HTR-8/SVneo (cell line): ENCODE measurements at places on chromosomes 11 and 22.

DNA sequence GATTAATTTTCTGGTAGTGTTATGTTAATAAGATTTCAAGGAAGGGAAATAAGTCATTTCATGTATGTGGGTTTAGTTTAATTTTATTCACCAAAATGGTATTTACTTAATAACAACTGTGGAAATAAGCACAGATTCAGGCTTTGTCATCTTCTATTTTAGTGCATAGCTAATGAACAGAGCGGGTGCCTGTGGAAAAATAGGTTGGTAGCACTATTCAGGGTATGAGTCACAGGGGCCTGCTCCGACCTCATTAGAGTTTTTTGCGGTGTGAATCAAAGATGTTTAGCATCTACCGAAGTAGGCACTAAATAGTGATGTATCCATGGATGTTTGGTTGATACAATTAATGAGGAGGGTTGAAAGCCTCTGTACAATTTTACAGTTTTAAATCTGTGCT, 78.2 kb downstream of the FAT3 start:
- DNase-seq = no peak

GRCh38 chr11:3109921-3110706, 52.9 kb upstream of the CARS1 start:
- DNase-seq = peak; percentile 51

GRCh38 chr11:80562523-80563125, 1121.8 kb upstream of the TENM4 start:
- no peak for DNase-seq

DNA sequence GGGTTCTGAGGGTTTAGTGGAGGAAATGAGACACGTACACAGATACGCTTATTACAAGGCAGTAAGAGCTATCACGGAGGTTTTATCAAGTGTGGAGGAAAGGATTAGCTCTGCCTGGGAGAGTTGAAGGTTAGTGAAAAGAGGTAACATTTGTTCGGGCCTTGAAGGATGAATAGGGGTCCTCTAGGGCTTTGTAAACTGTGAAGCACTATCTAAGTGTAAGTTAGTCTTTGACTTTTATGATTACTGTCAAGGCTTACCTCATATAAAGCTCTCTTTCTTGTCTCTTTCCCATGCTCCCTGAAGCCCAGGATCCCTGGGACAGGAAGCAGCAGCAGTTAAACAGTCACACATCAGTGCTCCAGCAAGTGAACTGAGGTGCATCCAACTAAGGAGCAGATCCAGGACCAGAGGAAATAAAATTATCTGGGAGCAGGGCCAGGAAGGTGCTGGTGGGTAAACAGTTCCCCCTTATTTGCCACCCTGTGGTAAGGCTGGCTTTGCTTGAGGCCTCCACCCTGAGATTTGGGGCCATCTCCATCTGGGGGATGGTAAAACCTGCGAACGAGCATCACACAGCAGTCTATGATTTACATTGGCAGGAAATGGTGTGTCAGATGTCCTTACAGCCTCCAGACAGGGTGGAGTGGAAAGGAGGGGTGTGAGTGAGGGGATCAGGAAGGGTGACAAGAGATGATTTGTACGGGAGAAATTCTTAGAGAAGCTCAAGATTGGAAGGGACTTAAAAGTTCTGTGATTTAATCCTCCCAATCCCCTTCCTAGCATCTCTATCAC, 27.2 kb downstream of the GVQW3 start:
- no peak for DNase-seq

DNA sequence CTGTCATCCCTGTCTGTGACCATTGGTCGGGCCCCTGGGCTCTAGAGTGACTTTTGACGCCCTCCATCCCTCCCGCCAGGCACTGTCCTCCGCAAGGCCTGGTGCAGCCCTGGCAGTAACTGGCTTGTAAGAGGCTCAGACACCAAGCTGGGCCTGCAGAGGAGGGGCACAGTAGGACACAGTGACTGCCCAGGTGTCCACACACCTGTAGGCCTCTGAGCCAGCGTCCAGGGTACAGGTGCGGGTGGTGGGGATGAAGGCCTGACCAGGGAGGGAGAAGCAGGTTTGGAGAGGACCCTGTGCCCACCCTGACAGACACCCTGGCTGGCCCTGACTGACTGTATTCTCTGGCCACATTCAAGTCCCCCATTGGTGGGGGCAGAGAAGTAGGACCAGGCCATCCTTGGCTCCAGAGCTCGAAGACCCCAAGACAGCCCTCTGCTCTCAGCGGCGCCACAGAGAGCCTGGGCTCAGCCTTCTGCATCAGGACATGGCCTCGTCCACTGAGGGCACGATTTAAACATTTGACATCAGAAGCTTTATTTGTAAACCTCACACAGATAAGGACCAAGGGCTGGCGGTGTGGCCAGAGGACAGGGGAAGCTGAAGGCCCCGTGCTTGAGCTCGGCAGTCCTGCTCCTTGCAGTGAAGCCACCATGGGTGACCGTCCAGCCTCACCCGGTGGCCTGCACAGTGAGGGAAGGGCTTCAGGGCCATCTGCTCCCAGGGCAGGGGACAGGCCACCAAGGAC, 31.4 kb downstream of the PPIL2 start:
- DNase-seq = no peak

GRCh38 chr11:106581399-106581798, 436.9 kb downstream of the GUCY1A2 start:
- no peak for DNase-seq

DNA sequence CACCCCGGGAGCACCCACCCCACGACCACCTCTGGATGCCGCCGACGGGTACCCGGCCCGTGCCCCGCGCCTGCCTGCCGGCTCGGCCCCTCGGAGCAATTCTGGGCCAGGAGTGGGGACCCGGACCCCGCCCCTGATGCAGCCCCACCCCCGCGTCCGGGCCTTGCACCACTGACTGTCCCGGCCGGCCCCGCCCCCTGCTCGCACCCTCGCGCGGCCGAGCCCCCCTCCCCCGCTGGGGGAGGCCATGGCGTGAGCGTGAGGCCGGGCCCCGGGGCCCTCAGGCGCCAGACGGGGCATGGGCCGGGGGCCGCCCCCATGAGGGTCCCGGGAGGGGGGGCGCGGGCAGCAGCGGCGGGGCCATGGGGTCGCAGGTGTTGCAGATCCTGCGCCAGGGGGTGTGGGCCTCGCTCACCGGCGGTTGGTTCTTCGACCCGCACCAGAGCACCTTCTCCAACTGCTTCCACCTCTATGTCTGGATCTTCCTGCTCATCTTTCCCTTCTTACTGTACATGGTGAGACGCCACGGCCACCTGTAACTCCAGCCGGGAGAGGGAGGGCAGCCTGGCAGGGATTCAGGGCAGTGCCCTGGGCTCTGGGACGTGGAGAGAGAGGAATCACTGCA, 486 bp downstream of the PCNX3 start:
- peak; percentile 51 for DNase-seq

GRCh38 chr11:72723508-72723907, 28.7 kb downstream of the ARAP1 start:
- no peak for DNase-seq

DNA sequence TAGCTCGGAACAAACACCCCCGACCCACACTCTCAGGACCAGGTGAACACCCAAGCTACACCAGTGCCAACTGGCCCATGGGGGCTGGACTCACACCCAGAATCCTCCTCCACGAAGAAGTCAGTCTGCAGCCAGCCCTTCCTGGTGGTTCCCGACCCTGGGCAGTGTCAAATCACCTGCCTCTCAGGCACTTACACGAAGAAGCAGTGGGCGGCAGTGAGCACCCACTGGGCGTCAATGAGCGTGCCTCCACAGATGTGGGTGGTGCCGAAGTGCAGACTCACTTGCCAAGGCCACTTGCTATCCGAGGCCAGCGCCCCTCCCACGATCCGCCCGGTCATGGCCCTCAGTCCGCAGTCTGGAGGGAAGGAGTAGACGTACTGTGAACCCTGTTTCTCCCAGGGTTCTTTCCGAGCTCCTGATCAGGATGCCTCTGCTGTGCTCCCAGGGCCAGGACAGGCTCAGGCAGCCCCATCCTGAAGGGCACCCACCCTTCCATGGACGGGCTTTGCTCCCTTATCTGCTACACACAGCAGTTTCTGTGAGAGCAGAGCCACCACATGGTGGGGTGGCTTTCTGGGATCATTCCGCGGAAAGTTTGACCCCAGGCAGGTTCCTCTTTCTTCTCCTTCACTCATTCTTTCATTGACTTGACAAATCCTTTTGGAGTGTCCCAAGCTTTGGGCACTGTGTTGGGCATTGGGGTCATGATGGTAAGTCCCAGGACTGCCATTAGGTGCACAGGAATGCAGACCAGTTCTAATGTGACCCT, 19.4 kb downstream of the TMPRSS13 start:
- no peak for DNase-seq

- DNase-seq = no peak
These were observed 9.5 kb downstream of the CD81 start for GRCh38 chr11:2386591-2386990.

- DNase-seq = no peak
These were observed 12.7 kb downstream of the SDHAF2 start for GRCh38 chr11:61442616-61443015.

DNA sequence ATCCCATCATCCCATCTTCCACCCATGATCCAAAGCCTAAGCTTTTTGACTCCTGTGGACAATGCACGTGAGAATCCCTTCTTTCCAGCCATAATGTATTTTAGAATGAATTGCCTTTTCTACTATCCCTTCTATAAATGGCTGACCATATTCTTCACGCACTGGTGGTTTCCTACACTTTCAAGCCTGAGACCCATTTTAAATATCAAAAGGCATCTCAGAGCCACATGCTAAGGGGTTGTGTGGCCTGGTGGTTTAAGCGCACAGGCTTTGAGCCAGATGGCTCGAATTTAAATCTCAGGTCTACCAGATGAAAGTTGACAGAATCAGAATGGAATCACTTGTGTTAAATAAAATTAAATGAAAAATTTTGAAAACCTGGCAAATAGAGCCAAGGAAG, 54.5 kb downstream of the C11orf91 start:
- no peak for DNase-seq

DNA sequence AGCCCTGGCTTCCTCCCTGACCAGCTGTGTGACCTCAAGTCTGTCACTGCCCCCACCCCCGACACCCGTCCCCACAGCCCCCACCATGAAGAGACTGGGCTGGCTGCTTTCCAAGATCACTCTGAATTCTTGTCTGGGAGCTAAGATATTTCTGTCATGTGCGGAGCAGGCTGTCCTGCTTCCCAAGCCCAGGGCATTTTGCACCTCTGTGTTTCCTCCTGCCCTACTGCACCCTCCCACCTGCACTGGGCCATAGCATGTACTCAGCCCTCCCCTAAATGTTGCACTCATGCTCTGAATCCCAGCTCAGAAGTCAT, 30.3 kb upstream of the MYEOV start:
- DNase-seq = no peak

GRCh38 chr11:10916665-10917064, 58.8 kb upstream of the ZBED5 start:
- no peak for DNase-seq

DNA sequence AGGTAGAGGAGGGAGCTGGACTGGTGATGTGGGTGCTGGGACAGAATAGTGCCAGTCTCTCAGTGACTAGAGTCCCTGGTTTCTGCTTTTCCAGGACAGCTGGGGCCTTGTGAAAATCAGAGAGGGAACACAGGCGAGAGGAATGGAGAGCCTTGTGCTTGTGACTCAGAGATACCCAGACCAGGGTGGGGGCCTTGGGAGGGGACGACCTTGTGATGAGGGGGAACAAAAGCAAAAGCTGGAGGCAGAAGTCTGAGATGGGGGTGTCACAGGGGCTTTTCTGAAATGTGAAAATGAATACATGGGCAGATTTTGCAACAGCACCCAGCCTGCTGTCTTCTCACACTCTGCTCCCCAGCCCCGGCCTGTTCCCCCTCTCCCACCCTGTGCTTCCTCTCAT, 3.4 kb upstream of the NR1H3 start:
- no peak for DNase-seq

DNA sequence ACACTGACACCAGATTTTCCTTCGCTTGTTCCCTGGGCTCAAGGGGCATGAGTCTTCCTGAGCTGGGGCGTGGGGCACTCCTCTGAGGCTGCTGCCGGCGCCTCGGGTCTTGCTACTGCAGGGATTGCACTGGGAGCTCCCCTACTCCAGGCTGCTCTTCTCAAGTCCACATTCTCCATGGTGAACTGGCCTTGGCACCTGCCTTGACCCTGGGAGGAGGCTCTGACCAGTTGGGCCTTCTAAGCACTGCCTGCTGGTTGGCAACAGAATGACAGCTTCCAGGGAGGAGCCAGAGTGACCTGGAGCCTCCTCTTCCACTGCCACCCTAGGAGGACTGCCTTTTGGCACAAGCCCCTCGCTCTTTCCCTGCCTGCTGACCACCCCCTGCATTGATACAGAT, 9.5 kb downstream of the FREY1 start:
- no peak for DNase-seq

DNA sequence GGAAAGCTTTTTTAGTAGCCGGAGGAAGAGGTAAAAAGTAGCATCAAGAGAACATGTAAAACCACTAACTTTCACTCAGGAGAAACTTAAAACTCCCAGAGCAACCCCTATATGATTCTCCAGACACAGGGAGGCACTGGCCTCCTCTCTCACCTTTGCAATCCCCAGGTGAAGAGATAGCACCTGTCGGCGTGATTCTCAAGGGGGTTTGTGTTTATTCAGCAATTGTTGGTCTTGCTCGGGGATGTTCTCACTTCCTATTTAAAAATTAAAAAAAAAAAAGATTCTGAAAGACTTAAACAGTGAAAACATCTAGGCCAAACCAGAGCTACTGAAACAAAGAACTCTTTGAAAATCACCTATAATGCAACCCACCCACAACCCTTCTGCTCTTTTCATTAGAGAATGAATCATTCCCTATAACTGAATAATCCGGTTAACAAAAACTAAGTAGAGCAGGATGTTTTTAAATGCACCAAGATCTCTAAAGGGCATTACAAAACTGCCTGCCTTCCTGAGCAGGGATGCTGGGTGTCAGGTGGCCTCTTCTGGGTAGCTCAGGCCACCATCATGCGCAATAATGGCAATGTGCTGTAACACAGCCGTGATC, 24.9 kb downstream of the DHCR7 start:
- no peak for DNase-seq

DNA sequence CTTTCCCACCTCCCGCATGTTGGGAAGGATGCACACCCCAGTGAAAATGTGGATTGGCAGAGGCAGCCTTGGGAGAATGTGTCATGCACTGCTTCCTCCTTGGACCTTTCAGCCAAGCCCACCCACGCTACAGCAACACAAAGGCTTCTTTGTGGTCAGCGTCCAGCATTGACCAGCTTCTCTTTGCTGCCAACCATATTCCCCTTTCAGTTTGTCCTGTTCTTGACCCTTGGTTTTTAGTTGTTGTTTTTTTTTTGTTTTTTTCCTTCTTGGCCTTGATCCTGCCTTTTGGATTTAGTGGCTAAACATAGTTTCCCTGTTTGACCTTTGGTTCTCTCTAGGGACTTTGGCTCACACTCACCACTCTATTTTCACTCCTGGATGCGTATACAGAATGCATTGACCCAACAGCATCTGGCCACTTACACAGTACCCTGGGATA, 573.6 kb downstream of the INSC start:
- no peak for DNase-seq
